Activated CD8-positive, alpha-beta memory T cell treated with anti-CD3 and anti-CD28 coated beads, Interleukin-2, amount 10 ng/mL, durations not matched to agents 7 days and 5 days (primary cell): ENCODE measurements at places on chromosomes 5 and 9. TPM values are rescaled to one million over a fixed set of nuclear protein-coding genes. Genes with fewer than 3 reads are reported as not detected.

The MELK gene
- total RNA-seq = 69.6 TPM

The STC2 gene
- 6.7 TPM for total RNA-seq

The DOCK2 gene
- 321 TPM for total RNA-seq

DNA sequence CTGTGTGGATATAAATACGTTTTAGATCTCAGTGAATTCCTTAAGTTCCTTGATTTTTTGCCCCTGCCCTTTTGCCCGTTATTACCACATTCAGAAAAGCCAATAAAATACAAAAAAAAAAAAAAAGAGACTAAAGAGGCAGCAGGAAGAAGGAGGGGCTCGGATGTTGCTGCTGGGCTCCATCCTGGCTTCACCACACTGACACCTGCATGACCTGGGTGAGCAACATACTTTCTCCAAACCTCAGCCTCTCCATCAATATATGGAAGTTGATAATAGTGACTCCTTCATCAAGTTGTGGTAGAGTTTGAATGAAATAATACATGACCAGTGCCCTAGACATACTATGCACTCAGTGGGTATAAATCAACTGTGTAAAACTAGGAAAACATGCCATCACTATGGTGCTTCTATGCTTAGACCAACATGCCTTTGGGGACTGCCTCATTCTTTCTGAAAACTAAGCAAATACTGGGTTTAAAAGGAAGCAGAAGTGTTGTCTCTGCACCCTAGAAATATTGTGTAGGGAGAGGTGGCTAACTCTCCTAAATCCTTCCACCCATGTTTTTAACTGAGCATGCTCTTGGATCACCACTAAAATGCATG lies 243.0 kb downstream of the PIK3R1 start:
- no peak overlapping the region for H3K27ac ChIP-seq
- peaks cover 20% of the 10 kb centered on the region for H3K4me1 ChIP-seq
- H3K36me3 ChIP-seq = no peaks in the 10 kb centered on the region
- peak; percentile 59 for DNase-seq
- H3K27me3 ChIP-seq = no peaks in the 10 kb centered on the region

DNA sequence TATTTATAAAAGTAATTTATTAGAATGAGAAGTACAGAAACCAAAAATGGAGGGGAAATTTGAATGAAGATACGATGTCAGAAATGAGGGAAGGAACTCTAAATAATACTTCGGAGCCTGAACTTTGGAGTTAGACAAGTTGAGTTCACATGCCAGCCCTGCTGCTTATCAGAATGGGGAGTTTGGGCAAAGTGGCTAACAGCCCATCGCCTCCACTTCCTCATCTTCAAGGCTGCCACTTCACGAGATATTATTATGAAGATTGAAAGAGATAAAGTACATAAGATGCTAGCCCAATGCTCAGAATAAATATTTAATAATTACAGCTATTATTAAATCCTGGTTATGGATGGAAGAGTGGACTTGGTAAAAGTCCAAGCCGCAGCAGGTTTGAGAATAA lies 56.2 kb upstream of the ABCA1 start:
- no peak overlapping the region for H3K4me3 ChIP-seq
- no peak overlapping the region for H3K27ac ChIP-seq
- peaks cover 55% of the 10 kb centered on the region for H3K27me3 ChIP-seq

DNA sequence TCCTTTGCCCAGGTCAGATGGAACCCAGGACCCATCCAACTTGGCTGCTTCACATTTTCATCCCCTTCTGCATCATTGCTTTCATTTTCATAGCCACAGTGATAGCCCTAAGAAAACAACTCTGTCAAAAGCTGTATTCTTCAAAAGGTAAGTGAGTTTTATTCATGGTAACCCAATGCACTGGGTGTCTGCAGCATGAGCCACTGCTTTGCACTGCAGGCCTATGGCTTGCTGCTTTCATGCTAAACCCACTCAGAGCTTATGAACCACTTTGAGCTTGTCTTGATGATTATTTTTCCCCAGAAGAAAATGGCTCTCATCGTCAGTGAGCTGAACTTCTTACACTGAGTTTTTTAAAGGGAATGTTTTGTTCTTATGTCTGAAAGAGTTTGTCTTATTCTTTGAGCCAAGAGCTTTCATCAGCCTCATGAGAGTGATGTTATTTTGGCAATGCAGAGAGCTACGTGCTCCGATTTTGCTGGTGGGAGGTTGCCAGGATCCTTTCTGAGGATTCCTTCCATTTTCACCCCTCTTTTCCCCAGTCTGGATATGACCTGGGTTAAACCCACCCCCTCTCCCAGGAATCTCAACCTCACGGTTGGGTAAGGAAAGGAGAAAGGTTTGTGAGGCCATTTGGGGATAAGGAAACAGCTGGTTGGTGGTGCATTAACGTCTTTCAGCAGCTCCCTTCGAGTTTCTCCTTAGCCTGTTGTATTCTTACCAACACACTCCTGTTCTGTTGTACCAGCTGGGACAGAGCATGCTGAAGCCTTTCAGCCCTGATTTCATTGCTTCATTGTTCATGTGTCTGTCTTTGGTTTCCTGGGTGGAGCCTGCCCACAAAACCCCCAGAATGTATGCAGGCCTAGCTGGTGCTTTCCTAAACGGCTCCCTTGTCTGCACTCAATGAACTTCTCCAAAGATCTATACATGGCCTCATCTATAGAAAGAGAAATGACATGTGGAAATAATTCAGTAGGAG lies 47.6 kb downstream of the PDCD1LG2 start:
- peaks cover 52% of the 10 kb centered on the region for H3K36me3 ChIP-seq
- H3K4me1 ChIP-seq = peaks cover 39% of the 10 kb centered on the region
- peak; percentile 84 for DNase-seq
- H3K4me3 ChIP-seq = peak overlapping the region; percentile 38
- peak overlapping the region; percentile 87 for H3K27ac ChIP-seq

- H3K4me1 ChIP-seq = no peaks in the 10 kb centered on the region
- no peak overlapping the region for H3K27ac ChIP-seq
- H3K4me3 ChIP-seq = no peak overlapping the region
- H3K27me3 ChIP-seq = no peaks in the 10 kb centered on the region
Observed at GRCh38 chr9:31140316-31140715, 1244.1 kb upstream of the ACO1 start.

DNA sequence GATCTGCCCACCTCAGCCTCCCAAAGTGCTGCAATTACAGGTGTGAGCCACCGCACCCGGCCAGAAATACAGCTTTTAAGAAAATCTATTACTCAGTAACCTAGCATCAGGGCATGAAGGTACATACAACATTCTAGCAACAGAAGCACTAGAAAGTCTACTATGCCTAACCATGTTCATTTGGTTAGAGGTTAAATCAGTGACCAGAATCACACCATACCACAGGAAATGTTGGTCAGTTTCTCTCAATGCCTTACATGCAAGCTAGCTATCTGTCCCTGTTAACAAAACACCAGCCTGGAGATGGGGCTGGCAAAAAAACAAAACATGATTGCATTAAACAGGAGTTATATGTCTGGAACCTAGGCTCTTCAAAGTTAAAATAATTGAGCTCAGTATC lies 104.1 kb downstream of the STRBP start:
- H3K4me1 ChIP-seq = peaks cover 8% of the 10 kb centered on the region
- H3K27ac ChIP-seq = no peak overlapping the region
- DNase-seq = no peak
- no peaks in the 10 kb centered on the region for H3K27me3 ChIP-seq
- no peaks in the 10 kb centered on the region for H3K36me3 ChIP-seq

DNA sequence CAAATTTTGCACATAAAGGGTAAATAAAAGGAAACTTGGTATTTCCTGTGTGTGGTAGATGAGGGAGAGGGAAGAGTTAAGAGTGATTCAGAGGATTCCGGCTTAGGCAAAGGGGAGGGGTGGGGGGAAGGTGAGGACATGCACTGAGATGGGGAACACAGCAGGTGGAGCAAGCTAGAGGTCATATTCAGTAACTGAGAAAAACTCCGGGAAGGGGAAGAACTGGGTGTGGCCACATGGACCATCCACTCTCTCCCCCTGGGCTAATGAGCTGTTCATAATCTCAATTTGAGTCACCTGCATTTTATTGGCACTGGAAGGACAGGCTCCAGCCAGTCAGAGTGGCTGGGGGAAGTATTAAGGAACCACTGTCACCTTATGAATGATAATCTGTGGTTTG lies 45.1 kb upstream of the UGCG start:
- no peaks in the 10 kb centered on the region for H3K36me3 ChIP-seq
- no peak for DNase-seq
- no peak overlapping the region for H3K27ac ChIP-seq
- no peaks in the 10 kb centered on the region for H3K4me1 ChIP-seq
- no peak overlapping the region for H3K4me3 ChIP-seq
- peaks cover 2% of the 10 kb centered on the region for H3K27me3 ChIP-seq

DNA sequence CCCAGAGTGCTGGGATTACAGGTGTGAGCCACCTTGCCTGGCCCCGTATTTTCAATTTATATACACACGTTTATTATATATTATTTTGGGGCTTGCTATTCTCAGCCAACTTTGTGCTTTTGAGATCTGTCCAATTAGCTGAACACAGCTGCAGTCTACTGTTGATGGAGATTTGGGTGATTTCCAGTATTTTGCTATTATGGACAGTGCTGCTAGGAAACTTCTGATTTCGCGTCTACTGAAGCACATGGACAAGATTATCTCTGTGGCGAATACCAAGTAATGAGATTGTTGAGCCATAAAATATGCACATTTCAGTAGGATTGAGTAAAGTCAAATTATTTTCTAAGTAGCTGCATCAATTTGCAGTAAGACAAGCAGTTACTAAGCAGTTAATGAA lies 1731.2 kb upstream of the CDH6 start:
- no peak overlapping the region for H3K4me3 ChIP-seq
- no peak for DNase-seq
- no peaks in the 10 kb centered on the region for H3K36me3 ChIP-seq
- H3K4me1 ChIP-seq = no peaks in the 10 kb centered on the region

GRCh38 chr5:128083811-128084227 lies 253 bp downstream of the SLC12A2 start:
- H3K27ac ChIP-seq = no peak overlapping the region
- DNase-seq = no peak
- peak overlapping the region; percentile 82 for H3K4me3 ChIP-seq
- H3K4me1 ChIP-seq = peaks cover 53% of the 10 kb centered on the region
- H3K27me3 ChIP-seq = no peaks in the 10 kb centered on the region
- peaks cover 22% of the 10 kb centered on the region for H3K36me3 ChIP-seq

GRCh38 chr9:128523199-128523925 lies 18.8 kb downstream of the GLE1 start:
- H3K27ac ChIP-seq = no peak overlapping the region
- no peaks in the 10 kb centered on the region for H3K27me3 ChIP-seq
- no peaks in the 10 kb centered on the region for H3K4me1 ChIP-seq
- DNase-seq = no peak

DNA sequence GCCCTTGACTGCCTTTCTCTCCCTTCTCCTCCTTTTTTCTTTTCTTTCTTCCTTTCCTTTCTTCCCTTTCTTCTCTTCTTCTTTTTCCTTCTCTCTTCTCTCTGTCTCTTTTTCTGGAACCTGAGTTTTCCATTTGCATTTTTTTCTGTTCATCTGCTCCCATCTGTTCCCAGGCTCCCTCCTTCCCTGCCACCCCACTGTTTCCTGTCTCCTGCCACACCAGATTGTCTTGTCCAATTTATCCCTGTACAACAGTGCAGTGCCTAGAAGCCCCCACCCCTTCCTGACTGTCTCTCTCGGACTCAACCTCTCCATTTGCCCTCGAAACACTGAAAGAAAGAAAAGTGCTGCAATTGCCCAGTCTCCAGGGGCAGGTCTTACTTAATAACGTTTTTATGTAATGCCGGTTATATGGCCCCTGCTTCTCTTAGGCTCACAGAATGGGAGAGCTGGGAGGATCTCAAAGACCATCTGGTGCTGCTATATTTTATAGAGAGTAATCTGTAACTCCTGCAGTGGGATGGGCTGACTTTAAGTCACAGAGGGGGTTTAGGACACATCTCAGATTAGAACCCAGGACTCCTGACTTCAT lies 101.4 kb downstream of the RALGPS1 start:
- peaks cover 2% of the 10 kb centered on the region for H3K4me1 ChIP-seq
- no peak overlapping the region for H3K4me3 ChIP-seq
- no peaks in the 10 kb centered on the region for H3K36me3 ChIP-seq
- H3K27me3 ChIP-seq = peaks cover 28% of the 10 kb centered on the region

GRCh38 chr9:73168298-73168934 lies 16.8 kb downstream of the ANXA1 start:
- no peak overlapping the region for H3K4me3 ChIP-seq
- H3K27me3 ChIP-seq = no peaks in the 10 kb centered on the region
- peaks cover 58% of the 10 kb centered on the region for H3K36me3 ChIP-seq
- DNase-seq = no peak
